Activated gamma-delta T cell treated with anti-CD3 and anti-CD28 coated beads, Interleukin-2, amount 50 U/mL, for 16 hours (primary cell): ENCODE measurements at places on chromosomes 7 and 10.

GRCh38 chr7:110541962-110542361 lies 549.0 kb upstream of the LRRN3 start:
- DNase-seq = no peak

DNA sequence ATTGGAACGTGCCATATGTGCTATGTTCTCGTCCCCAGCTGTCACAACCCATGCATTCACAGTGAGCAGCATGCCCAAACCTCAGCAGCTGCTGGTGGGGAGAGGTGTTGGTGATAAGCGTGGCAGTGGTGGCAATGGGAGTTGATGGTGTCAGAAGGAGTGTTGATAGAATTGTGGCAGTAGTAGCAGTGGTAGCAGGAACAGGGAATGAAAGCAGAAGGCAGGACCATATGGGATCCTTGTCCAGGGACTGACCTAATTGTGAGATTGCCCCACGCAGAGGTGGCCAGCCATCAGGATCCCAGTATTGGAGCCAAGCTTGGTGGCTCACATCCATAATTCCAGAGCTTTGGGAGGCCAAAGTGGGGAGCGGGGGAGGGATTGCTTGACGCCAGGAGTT lies 276.3 kb downstream of the GALNT17 start:
- no peak for DNase-seq

- no peak for DNase-seq
These were observed 95.3 kb downstream of the KAT6B start for GRCh38 chr10:74921744-74922143.

DNA sequence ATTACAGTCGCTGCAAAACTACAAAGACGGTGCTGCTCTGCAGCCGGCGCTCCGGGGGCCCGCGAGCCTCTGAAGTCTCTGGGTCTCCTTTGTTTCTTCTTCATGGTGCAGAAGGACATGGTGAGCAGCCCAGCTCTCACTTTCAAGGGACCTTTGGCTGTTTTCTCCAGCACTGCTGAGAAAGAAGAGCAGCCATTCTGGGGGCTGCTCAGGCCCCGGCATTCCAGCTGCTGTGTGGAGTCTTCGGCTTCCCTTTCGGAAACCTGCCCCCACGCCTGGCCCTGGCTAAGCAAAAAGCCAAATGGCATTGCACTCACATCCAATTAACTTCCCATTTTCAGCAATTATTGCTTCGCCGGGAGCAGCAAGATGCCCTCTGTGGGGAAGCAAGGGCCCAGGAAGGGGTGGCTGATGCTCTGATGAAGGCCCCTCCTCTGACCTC lies 555.7 kb downstream of the PTPRN2 start:
- no peak for DNase-seq

GRCh38 chr7:26616235-26616634 lies 248.2 kb downstream of the SKAP2 start:
- DNase-seq = no peak

DNA sequence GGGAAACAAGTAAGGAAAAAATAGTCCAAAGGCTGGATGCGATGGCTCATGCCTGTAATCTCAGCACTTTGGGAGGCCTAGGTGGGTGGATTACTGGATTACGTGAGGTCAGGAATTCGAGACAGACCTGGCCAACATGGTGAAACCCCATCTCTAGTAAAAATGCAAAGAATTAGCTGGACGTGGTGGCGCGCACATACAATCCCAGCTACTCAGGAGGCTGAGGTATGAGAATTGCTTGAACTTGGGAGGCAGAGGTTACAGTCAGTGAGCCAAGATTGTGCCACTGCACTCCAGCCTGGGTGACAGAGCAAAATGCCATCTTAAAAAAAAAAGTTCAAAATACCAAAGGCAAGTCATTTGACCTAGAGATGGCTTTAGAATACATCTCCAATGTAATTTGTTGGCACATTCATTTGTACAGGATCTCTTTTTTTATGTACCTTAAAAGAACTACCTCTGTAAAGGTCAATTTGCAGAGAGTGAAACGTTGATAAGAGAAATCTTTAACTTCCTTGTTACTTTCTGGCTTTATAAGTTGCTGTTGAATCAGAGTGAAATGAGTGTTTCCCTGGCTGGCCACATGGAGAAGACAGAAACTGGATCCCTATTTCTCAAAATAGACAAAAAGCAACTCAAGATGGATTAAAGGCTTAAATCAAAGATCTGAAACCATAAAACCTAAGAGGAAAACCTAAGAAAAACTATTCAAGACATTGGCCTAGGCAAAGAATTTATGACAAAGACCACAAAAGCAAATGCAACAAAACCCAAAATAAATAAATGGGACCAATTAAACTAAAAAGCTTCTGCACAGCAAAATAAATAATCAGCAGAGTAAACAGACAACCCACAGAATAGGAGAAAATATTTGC lies 260.7 kb downstream of the KLF6 start:
- DNase-seq = no peak

- no peak for DNase-seq
These were observed at the start of gene GNG11 for GRCh38 chr7:93921607-93922566. GNG11 (plus strand) TSS chr7:93921735; CDS start chr7:93922138, 403 bp downstream.

- DNase-seq = no peak
These were observed 237.8 kb downstream of the KIAA1217 start for GRCh38 chr10:24446739-24447138.

GRCh38 chr7:842431-843031 lies 10.3 kb downstream of the SUN1 start:
- DNase-seq = no peak

- no peak for DNase-seq
These were observed 134.3 kb upstream of the PDE1C start for GRCh38 chr7:32204361-32205018.

DNA sequence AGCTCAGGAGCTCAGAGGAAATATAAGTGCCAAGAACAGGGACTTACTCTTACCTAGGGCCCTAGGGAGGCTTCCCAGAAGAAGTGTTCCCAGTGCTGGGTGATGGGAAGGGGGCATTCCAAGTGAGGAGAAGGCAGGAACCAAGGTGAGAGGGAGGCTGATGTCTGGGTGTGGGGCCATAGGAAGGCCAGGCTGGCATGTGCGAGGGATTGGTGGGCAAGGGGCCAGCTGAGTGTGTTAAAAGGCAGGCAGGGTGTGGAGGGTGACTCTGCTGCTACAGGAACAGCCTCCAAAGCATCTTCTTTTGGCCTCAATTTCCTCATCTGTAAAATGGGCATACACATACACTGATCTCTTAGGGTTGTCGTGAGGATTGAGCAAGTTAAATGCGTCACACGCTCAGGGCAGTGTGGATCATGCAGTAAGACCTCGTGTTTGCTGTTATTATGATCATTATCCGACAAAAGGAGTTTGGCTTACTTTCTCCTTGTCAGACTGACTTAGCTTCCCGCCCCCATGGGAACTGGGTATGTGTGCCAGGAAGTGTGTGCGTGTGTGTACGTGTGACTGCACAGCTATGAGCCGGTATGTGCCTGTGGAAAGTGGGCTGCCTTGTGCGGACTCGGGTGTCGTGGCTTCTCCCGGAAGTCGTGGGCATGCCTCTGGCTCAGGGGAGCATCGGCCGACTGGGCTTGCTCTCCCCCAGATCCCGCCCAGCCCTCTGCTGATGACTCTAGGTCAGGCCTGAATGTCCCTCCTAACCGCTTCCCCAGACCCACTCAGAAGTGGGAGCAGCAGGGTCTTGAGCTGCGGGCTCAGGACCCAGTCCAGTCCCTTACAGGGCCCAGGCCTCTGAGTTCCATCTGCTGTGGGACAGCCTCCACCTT lies 59.6 kb downstream of the NEURL1 start:
- DNase-seq = no peak

DNA sequence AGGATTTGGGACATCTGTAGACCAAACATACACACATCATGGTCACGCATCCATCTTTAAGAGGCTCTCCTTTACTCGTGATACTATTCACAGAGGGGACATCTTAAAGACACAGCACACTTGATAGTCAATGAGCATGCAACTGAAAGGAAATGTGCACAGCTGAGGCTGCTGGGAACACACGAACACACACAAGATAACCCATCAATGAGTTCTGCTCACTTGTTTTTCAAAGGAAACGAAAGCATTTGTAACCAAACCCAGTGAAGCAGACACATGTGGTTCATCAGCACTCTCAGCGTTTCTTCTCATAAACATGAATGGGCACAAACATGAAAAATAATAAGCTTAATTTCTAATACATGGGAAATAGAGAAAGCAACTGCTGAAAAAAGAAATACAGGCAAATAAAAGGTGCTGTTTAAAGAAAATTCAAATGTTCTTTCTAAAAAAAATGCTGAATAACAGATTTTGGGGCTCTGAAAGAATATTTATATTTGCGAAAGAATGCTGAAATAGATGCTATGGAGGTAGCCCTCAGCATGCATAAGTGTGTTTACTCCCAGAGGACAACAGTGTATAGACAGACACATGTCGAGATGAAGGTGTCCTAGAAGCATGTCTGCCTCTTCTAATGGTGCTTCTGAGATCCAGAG lies 59.7 kb upstream of the LAMB4 start:
- no peak for DNase-seq

- DNase-seq = no peak
These were observed 21.4 kb downstream of the UBN2 start for GRCh38 chr7:139252451-139252850.

- no peak for DNase-seq
These were observed 16.6 kb downstream of the ANXA11 start for GRCh38 chr10:80188713-80189112.

DNA sequence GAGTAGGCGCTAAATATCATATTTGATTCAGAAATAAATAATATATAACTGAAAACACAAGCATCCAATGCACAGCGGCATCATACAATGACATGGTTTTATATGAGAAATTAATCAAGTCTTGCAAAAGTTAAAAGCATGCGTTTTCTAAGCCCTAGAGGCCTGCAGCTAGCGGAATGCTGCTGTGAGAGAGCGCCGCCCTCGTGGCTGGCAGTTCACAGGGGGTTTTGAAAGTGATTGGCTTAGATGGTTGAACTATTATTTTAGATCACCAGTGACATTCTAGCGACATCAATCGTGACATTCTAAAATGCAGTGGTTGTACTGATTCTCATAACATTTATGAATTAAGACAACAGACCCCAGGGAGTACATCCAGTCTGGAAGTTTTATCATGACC lies 235.2 kb upstream of the MGMT start:
- no peak for DNase-seq

DNA sequence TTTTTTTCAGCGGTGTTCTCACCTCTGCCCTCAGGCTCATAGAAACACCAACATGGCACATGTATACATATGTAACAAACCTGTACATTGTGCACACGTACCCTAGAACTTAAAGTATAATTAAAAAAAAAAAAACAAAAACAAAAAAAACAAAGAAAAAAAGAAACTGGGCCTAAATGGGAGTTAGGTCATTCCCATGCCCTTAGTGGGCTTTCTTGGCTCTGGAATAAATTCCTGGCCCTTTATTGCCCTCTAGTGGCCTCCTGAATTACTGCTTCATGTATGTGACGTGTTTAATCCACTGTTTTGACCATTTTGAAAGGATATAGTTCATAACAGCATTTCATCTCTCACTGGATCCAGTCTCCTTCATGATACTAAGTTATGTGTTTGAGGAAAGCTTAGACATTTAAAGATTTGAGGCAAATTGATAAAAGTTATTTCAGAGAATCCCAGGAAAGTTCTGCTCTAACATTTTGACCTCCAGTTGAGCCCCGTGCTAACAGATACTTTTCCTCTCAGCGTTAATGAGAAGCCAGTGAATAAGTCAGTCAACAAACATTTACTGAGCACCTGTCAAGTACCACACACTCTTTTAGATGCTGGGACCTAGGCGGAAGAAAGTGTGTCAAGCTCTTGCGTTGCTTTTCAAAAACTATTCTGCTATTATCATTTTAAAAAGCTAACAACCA lies 54.7 kb upstream of the SYPL1 start:
- peak; percentile 7 for DNase-seq

GRCh38 chr10:69334302-69335062 lies 56.2 kb downstream of the HK1 start:
- no peak for DNase-seq

GRCh38 chr7:116782177-116782711 lies 80.1 kb upstream of the CAPZA2 start:
- DNase-seq = no peak

DNA sequence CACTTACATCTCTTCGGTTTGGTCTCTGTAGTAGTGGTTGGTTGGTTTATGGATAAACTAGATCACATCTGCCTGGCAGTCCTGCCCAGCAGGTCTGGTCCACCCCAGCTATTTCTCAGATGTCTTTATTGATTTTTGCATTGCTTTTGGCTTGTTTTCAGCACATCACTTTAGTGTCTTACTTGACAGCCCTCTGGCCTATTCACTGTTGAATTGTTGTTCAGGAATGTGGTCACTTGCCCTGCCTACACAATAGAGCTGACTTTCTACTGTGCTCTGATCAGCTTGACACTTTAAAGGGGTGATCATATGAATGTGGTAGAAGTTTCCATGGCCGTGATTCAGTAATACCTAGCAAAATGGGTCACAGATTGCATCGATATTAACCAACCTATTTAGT lies 719.2 kb upstream of the LRRN3 start:
- DNase-seq = no peak

- DNase-seq = no peak
These were observed 144.2 kb upstream of the EGR2 start for GRCh38 chr10:62960416-62960815.

DNA sequence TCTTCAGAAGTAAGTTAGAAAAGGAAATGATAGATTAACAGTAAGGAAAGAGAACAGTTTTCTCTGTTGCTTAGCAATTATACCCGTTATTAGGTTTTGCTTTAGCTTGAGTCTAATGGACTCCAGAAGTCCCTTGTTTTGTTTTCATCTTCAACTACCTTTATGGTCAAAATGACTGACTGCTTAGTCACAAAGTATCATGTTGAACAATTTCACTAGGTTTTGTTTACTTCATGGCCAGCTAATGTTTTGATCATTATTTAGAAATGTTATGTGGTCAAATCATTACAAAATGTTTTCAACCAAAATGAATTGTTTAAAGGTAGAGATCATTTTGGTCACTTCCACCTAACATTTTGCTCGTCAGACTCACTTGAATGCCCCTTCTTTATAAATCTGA lies 1.9 kb downstream of the UBN2 start:
- no peak for DNase-seq

GRCh38 chr10:113681533-113682470 lies 2.1 kb downstream of the CASP7 start:
- DNase-seq = no peak

DNA sequence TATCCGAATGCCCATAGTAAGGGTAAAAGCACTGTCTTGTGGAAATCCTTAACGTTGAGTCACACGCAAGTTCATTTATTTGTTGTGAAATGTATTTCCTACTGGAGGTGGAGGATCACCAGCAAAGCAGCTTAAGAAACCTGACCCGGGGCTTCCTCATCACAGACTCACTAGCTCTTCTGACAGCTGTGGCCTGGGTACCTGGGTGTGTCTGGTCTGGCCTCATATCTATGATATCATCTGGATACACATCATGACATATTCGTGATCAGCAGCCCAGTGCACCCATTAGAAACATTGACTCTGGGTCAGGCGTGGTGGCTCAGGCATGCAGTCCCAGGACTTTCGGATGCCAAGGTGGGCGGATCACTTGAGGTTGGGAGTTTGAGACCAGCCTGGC lies 8.8 kb downstream of the DRGX start:
- no peak for DNase-seq

GRCh38 chr10:51206500-51206899 lies 132.2 kb downstream of the PRKG1 start:
- DNase-seq = no peak

- DNase-seq = no peak
These were observed 3.3 kb upstream of the MAP3K8 start for GRCh38 chr10:30430544-30431298.

- no peak for DNase-seq
These were observed 148.2 kb downstream of the RAPGEF5 start for GRCh38 chr7:22208799-22209198.

GRCh38 chr10:114281461-114281860 lies 42.4 kb downstream of the VWA2 start:
- DNase-seq = no peak

- DNase-seq = no peak
These were observed 356.5 kb upstream of the KCND2 start for GRCh38 chr7:119916501-119916900.
